ENCODE measurements at places on chromosomes 2 and 18.

DNA sequence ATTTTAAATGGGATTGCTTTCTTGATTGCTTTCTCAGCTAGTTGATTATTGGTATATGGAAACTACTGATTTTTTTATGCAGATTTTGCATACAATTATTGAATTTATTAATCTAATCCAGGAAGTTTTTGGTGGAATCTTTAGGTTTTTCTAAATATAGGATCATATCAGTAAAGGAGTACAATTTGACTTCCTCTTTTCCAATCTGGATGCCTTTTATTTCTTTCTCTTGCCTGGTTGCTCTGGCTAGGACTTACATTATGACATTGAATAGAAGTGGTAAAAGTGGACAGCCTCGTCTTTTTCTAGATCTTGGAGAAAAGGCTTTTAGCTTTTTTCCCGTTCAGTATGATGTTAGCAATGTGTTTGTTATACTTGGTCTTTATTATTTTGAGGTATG, 51.3 kb downstream of the OTX1 start:
- no peak for DNase-seq

DNA sequence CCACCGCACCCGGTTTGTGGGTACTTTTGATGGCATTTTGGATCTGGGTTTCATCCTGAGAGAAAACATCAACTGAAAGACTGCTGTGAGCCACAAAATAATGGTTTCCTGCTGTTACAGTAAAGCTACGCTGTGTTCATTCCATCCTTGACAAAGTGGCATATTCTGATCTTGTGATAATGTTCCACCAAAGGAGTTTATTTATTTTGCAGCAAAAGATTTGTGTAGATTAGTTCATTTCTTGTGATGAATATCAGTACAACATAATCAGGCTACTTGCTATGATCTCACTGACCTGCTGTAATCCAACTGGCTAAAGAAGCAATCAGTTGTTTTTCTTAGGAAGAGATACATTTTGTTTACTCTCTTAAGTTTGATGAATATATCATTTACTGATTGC, 45.0 kb downstream of the EEF1B2 start:
- no peak for DNase-seq

GRCh38 chr18:13394801-13395200, 176.2 kb downstream of the LDLRAD4 start:
- no peak for DNase-seq

DNA sequence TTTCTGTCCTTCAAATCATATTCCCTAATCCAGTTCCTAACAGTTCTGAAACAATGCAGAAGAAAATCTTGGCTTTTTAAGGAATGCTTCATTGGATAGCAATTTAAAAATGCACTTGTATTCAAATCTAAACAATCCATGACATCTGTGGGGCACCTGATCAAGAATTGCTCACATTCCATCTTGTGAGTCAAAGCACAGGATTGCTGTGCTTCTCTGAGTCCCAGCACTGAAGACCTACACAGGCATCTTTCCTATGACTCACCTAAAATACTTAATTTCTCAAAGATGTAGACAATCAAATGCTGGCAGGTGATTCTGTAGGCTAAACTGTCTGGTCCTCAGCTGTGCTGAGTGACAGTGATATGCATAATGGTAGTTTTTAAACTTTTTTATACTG, 10.1 kb upstream of the ATP8B1 start:
- no peak for DNase-seq

DNA sequence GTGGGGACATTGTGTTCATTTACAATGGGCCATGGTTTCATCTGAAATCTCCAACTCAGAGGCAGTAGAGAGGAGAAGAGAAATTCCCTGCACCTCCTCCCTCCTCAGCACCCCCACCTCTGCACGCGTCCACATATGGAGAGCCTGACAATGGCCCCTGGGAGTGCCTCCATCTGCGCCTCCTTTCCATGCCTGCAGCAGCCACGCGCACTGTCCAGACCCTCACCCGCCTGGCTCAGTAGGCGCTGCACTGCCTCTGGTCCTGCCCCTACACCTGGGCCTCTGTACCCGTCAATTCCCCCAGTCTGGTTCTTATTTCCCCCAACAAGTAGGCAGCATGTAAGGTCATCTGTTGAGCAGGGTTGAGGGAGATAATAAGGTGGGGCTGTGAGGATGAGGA, 23.8 kb downstream of the MPHOSPH10 start:
- DNase-seq = no peak

GRCh38 chr2:196242131-196242620, 70.8 kb upstream of the STK17B start:
- DNase-seq = no peak

- no peak for DNase-seq
These were observed 10.4 kb downstream of the NR4A2 start for GRCh38 chr2:156322051-156322685.

- DNase-seq = no peak
These were observed 284.6 kb downstream of the CNTNAP5 start for GRCh38 chr2:124309563-124310138.

DNA sequence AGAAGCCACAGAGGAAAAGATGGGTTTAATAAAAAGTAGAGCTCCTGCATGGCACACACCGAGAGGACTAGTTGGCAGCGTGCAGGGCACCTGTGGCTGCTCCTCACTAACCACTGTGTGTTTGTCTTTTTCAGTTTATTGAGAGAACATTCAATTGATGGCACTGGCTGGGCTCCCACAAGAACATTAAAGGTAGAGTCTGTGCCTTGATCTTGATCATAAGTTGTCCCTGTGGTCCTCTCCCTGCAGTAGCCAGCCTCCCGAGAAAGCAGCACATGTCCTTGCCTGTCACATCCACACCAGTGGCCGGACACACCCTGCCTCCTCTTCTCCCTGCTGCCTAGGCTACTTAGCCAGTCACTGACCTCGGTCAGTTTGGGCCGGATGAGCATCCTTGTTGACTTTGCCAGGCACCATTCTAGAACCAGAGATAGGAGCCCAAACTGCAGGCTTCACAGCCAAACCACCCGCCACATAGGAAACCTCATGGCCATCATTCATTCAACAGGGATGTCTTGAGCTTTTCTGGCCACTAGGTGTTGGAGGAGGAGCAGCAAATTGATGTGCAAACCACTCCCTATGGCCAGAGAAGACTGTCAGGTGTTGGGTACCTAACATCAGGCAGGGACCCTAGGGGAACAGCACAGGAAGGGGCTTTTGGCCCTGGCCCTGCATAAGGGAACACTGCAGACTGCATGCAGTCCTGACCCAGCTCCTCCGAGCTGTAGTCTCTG, 30.2 kb upstream of the SCLY start:
- no peak for DNase-seq

- DNase-seq = no peak
These were observed 324.1 kb downstream of the LPIN1 start for GRCh38 chr2:12070581-12070980.
